ENCODE measurements at places on chromosomes 4 and X.

GRCh38 chrX:66009231-66009845 lies 30.5 kb downstream of the VSIG4 start:
- no peak for DNase-seq

- no peak for DNase-seq
Observed at GRCh38 chr4:87120010-87120409, 100.4 kb downstream of the KLHL8 start.

DNA sequence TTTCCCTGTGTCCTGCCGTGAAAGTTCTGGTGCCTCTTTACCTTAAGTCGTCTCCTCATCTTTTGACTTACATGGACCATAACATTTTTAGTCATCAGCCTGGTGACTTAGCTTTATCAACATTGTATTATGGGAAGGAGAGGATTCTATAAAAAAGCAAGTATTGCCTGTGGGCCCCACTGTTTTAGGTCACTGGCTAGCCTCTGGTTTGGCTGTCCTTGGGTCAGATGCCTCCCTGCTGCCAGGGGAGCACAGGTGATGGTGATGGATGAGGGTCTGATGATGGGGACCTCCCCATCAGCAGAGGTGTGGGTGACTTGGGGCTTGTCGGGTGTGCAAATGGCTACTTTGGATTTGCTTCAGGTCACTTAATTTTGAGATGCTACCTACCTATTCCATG lies 51.8 kb downstream of the FAM193A start:
- no peak for DNase-seq

DNA sequence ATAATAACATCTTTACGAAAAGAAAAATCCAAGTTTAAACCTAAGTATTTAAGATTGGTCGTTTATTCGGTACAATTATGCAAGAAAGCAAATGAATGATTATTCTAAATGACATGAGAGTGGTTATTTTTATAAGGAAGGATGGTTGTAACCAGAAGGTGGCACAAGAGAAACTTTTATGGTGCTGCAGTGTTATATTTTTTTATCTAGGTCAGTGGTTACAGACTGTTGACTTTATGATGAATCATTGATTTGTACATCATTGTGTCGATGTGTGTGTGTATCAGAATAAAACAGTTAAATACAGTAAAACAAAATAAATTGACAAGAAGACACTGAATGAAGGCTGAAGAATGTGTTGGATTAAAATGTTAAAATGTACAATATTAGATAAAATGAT lies 9.8 kb downstream of the DCAF8L2 start:
- no peak for DNase-seq

DNA sequence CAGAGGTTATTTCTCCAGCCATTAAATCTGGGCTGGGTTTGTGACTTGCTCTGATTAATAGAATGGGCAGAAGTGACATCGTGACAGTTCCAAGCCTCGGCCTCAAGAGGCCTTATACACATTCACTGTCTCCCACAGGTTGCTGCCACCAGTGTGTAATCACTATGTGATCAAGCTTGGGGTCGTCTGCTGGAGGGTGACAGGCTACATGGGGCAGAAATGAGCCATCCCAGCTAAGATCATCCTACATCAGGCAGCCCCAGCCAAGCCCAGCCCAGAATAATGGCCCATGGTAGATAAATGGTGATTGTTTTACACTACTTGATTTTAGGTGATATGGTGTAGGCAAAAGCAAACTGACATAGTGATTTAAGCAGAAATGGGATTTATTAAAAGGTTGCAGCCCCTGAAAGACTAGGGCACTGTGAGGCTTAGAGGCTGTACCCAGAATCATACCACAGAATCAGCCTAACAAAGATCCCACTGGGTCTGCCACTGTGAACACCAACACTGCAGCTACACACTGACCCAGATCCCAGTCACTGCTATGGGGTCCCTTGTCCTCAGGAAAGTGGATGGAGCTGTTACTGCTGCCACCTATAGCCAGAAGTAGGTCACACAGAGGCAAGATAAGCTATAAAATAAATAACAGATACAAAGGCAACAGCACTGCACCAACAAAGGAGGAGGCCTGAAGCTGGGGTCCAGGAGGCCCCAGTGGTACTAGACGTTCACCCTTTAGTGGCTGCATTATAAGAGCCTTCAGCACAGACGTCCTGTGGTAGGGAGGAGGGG lies 159.6 kb upstream of the RBPJ start:
- DNase-seq = no peak

GRCh38 chrX:43718546-43718945 lies 62.4 kb downstream of the MAOA start:
- DNase-seq = no peak

- DNase-seq = no peak
Observed at GRCh38 chrX:151902813-151903591, 9.7 kb upstream of the MAGEA4 start.

GRCh38 chr4:53821179-53821851 lies 230.0 kb upstream of the LNX1 start:
- no peak for DNase-seq

- DNase-seq = no peak
Observed at GRCh38 chrX:34734383-34734782, 77.3 kb upstream of the TMEM47 start.

GRCh38 chr4:152321923-152322322 lies 214.0 kb downstream of the FBXW7 start:
- DNase-seq = no peak

DNA sequence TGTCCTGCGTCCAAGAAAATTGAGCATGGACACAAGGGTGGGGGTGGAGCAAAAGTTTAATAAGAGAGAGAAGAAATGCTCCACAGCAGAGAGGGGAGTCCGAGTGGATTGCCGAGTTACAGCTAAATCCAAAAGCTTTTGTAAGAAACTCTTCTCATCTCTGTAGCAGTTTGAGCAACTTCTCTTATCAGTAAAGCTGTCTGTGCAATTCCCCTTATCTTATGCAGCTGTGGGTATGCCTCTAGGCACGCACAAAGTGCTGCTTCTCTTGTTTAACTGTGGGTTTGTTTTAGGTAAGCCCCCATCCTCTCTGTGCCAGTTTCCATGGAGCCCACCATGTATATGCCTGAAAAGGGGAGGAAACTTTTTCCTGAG lies 44.8 kb downstream of the HMGB2 start:
- DNase-seq = no peak

GRCh38 chr4:40675166-40675565 lies 45.5 kb upstream of the RBM47 start:
- DNase-seq = no peak

GRCh38 chrX:44903830-44904530 lies 31.0 kb downstream of the KDM6A start:
- no peak for DNase-seq

GRCh38 chr4:158071931-158072330 lies 100.9 kb downstream of the GASK1B start:
- DNase-seq = no peak

- no peak for DNase-seq
Observed at GRCh38 chrX:46298821-46299220, 246.4 kb downstream of the ZNF674 start.

- no peak for DNase-seq
Observed at GRCh38 chr4:182022909-182023308, 220.3 kb upstream of the TENM3 start.

DNA sequence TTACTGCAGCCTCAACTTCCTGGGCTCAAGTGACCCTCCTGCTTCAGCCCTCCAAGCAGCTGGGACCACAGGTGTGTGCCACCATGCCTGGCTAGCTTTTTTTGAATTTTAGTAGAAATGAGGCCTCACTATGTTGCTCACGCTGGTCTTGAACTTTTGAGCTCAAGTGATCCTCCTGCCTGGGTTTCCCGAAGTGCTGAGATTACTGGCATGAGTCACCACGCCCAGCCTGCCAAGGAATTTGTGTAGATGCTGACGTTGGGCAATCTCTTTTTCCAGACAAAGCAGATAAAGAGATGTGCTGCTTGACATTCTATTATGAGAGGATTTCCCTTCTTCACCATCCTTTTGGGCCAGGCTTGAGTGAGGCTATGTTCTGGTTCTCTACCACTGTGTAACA lies 254.5 kb upstream of the RPS6KA3 start:
- no peak for DNase-seq

DNA sequence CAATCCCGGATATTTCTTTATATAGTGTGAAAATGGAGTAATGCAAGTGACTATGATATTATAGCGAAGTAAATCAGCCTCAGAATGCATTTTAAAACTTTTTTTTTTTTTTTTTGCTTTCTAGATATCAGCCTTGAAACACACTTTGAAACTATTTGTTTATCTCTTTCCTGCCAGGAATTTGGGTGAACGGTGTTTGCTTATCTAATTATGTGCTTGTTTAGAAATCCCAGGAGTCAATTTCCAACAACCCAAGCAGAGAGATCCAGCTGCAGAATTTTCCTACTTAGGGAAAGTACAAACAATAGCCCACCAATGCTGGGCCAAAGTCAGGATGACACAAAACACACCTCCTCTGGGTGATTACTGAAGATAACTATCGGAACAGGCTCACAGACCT lies 958.8 kb downstream of the PCDH18 start:
- DNase-seq = no peak

GRCh38 chr4:9685692-9686091 lies 95.7 kb upstream of the DRD5 start:
- no peak for DNase-seq
